ENCODE measurements at places on chromosomes 7 and 10. TPM values are rescaled to one million over a fixed set of nuclear protein-coding genes. Genes with fewer than 3 reads are reported as not detected.

A1CF gene
- not detected for total RNA-seq

TFPI2 gene
- 79.7 TPM for total RNA-seq

CCDC6 gene
- 19.0 TPM for total RNA-seq

ADRB1 gene
- not detected for total RNA-seq

KLF14 gene
- not detected for total RNA-seq
